RWPE1 (cell line): ENCODE measurements at places on chromosomes 2 and 18.

GRCh38 chr2:130154773-130155765 is 10.2 kb upstream of the CCDC74B start:
- DNase-seq: no peak

- no peak for DNase-seq
Observed at GRCh38 chr2:145284551-145284950, 764.6 kb upstream of the ZEB2 start.

GRCh38 chr2:10159581-10160131 is 37.1 kb downstream of the RRM2 start:
- DNase-seq: no peak

GRCh38 chr2:86482034-86482433 is 40.9 kb downstream of the KDM3A start:
- DNase-seq: peak; percentile 42

GRCh38 chr2:233455006-233455405 is 100.7 kb downstream of the DGKD start:
- DNase-seq: no peak

- DNase-seq: no peak
Observed at GRCh38 chr18:36188916-36189315, 1.6 kb downstream of the MOCOS start.

DNA sequence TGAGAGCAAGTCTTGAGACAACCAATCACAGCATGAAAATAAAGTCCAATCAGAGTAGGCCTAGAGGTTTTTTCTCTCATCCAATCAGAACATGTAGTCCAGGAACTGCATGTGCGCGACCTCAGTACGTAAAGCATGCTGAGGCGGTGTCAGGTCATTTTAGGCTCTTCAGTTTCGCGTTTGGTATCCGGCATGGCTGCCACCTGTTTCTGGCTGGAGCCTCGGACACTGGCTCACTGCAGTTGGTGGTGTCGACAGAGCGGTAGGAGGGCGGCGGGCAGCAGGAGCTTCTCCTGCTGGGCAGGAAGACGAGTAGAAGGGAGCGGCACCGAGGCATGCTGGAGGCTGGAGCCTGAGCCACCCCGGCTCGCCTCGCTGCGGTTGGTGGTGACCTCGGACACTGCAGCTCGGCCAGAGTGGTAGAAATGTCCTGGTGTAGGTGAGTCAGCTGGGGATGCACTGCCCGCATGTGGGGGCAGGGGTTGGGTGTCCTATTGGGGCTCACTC is 15.8 kb downstream of the CCDC74A start:
- no peak for DNase-seq

DNA sequence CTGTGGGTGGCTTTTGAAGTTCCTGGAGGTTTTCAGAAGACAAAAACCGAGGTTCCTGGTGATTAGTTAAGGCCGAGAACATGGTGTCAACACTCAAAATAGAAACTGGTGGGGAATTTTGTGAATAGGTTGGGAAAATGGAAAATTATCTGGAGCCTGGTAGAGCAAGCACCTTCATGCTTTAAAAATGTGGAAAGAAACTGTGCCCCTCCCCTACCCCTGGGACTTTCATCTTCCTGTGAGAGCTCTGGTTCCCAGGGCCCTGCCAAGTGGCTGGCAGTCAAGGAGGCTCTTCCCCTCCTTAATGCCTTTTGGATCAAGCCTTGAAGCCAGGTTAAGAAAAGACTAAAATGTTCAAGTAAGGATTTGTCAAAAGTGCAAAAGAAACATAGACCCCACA is 1.9 kb upstream of the CRACDL start:
- no peak for DNase-seq

DNA sequence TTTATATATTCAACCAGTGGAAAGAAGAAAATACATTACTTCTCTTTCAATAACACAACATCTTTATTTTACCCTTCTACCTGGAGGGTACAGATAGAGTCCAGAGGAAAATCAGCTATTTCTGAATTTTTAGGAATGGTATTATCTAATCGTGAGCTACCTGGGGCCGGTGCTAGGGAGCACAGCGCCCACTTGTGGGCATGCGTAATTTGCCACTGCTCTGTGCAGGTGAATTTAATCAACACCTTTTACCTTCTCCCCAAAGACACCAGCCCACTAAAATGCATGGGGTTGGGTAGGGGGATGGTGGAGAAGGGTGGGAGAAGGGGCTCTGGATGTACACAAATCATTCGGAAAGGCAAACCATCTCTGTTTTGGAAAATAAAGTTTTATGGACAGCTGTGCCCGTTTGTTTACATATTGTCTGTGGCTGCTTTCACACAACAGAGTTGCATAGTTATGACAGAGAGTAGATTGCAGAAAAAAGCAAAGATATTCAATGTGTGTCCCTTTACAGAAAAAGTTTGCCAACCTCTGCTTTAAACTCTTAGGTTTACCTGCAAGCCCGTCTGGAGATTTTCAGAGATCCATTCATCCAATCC is 51.5 kb upstream of the DCC start:
- DNase-seq: peak; percentile 18

- DNase-seq: no peak
Observed at GRCh38 chr18:45775241-45775676, 50.2 kb upstream of the SIGLEC15 start.

- no peak for DNase-seq
Observed at GRCh38 chr18:22475426-22476100, 57.8 kb upstream of the CTAGE1 start.

GRCh38 chr2:64439194-64439593 is 14.8 kb upstream of the LGALSL start:
- no peak for DNase-seq

DNA sequence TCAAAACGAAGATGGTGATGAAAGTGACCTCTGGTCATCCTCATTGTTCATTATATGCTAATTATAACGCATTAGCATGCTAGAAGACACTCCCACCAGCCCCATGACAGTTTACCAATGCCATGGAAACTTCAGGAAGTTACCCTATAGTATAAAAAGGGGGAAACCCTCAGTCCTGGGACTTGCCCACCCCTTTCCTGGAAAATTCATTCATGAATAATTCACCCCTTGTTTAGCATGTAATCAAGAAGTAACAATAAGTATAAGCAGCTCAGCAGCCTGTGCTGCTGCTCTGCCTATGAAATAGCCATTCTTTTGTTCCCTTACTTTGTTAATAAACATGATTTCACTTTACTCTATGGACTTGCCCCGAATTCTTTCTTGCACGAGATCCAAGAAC is 70.5 kb upstream of the CHAC2 start:
- DNase-seq: no peak

- no peak for DNase-seq
Observed at GRCh38 chr18:44742126-44742525, 61.4 kb downstream of the SETBP1 start.

GRCh38 chr18:68843473-68844089 is 45.7 kb downstream of the CCDC102B start:
- DNase-seq: no peak

- no peak for DNase-seq
Observed at GRCh38 chr18:61845197-61845596, 47.6 kb downstream of the RNF152 start.

DNA sequence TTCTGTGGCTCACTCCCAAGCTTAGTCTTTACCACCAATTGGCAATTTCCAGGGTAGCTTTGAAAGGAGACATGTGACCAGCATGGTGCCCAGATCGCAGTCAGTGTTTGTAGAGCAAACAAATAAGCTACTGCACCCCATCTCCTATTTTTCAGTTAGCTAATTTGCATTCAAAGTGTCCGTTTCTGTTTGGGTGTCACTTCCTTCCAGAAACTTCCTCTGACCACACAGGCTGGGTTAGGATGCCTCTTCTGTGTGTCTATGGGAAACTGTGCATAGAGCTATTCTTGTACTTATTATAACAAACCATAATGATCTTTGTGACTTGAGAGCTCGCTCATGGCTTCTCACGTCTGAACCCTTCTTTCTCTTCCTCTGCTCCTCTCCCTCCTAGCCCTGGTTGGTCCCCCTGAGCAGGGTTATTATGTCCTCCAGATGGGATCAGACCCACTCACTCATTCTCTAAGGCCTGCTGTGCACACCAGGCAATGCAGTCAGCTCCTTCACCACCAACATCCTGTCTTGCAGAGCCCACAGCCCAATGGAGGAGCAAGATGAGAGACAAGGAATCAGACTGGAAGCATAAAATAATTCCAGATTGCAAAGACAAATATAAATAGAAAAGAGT is 101.2 kb upstream of the ALK start:
- DNase-seq: no peak

GRCh38 chr2:66696374-66696773 is 261.4 kb downstream of the MEIS1 start:
- no peak for DNase-seq

DNA sequence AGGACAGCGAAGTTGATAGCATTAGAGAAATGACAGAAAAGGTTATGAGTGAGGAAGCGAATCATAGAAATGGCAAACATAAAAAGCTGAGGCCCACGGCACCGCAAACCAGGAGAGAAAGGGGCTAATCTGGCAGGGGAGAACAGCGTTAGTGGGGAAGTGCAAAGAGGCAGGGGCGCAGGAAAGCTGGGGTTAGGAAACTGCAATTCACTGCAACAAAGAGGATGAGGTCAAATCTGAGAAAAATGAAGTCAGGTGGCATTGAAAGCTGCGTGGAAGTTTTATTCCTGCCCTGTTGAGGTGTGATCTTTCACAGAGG is 653 bp upstream of the ABI2 start:
- peak; percentile 17 for DNase-seq

DNA sequence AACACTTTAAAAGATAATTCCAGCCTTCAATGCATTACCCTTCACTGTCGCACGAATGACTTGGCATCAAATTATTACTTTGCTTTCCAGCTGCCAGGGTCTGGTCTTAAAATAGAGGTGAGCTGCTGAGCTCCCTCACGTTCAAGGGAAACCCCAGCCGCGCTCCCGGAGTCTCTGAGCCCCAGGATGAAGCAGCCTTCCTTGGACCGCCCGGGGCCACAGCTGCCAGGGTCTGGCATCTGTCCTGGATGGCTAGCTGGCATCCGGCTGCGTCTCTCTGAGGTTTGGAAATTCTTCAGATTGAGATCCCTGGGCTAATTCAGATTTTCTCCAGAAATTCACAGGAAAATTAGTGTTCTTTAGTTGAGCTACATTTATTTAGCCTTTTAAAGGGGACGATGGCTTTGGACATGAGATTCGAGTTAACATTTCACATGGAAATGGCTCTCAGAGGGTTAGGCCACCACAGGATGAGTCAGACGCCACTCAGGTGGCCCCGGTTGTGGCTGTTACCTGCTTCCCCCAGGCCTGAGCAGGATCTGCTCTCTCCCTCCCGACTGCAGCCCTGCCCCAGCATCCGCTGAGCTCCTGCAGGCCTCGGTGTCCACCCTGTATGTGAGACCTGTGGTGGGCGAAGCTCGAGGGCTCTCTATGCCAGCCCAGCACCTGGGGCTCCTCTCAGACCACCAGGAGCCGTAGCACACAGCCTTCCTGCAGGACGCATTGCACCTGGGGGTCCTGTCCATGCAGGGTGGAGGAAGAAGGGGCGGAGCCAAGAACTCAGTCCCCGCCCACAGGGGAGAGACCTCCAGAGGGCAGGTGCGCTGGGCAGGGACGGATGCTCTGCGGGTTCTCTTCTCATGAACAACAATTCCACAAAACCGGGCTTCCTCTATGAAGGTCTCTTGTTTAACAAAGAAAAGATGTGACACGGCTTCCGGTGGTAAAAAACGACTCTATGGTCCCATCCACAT is 255.5 kb downstream of the TWIST2 start:
- DNase-seq: no peak

DNA sequence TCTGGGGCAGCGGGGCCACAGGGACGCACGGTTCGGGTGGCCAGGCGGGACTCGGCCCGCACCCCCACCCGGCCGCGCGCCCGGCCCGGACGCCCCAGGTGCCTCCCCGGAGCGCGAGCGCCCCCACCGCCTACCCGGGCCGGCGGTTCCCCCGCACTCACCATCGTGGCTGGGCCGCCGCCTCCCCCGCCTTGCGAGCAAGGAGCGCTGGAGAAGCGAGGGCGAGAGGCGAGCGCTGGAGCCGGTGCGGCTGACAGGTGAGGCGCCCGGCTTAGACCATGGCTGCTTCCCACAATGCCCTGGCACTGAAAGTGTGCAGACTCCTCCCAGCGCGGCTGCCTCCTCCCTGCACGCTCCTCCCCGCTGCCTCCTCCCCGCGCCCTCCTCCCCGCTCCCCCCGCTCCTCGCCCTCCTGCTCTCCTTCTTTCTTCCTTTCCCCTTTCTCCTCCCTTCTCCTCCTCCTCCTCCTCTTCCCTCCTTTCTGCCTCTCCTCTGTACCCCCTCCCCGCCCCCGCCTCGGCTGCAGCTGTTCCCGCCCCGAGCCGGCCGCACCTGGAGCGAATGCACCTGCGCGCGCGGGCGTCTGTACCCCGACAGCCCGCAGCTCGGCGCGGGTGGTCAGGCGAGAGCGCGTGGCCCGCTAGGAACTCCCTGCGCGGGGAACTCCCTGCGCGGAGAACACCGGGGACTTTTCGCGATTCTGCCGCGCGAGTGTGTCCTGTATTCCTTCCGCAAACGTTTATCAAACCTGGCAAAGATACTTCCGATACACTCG is at the start of gene AP1S3:
Gene AP1S3 (minus strand): TSS at position 296 of the 775 bp plus-strand sequence. CDS start 132 bp downstream, at position 164.
- DNase-seq: peak; percentile 89

DNA sequence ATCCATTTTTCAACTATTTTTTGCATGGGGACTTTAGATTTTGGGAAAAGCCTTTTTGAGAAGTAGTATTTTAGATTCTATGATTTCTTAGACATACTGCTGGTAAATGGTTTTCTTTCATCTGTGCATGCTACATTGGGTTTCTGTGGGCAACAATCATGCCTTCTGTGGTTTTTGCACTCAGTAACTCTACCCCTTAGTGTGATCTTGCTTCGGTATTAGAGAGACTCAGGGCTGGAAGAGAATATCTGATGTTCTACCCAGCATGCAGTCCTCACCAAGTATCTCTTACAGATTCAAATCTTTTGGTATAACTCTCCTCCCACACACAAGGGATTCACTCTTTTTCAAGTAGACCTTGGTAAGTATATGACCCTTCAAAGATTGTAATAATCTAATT is 183.0 kb downstream of the PMAIP1 start:
- no peak for DNase-seq

DNA sequence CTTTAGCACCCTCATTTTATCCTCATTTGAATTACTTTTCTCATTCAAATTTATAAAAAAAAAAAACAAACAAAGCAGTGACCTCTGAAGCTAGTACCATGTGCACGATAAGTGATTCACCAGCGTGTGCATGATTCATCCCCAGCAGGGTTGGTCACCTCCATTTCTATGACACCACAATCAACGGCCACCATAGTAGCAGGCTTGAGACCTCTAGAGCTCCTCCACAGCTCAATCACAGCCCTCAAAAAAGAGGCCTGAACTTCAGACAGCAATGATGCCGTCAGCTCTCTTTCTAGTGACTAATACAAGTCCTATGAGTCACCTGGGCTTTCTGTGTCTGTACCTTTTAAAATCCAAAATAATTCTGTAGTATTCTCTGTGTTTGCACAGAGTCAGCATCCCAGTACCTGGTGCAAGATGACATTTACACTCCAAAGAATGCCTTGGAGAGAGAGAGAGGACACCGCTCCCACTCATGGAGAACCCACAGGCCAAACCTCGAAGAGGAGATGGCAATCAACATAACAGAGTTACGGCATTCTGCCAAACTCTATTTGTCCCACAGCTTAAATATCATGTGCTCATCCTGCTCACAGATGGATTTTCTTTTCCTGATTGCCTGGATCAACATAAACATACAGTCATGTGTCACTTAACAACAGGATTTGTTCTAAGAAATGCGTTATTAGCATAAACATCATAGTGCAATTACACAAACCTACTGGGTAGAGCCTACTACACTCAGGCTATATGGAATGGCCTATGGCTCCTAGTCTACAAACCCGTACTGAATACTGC is 58.7 kb downstream of the L3MBTL4 start:
- DNase-seq: peak; percentile 2

- no peak for DNase-seq
Observed at GRCh38 chr18:24114924-24115549, 23.8 kb upstream of the CABYR start.

- no peak for DNase-seq
Observed at GRCh38 chr2:53994818-53995808, 24.3 kb upstream of the PSME4 start.
